ENCODE measurements at places on chromosomes 4 and X.

DNA sequence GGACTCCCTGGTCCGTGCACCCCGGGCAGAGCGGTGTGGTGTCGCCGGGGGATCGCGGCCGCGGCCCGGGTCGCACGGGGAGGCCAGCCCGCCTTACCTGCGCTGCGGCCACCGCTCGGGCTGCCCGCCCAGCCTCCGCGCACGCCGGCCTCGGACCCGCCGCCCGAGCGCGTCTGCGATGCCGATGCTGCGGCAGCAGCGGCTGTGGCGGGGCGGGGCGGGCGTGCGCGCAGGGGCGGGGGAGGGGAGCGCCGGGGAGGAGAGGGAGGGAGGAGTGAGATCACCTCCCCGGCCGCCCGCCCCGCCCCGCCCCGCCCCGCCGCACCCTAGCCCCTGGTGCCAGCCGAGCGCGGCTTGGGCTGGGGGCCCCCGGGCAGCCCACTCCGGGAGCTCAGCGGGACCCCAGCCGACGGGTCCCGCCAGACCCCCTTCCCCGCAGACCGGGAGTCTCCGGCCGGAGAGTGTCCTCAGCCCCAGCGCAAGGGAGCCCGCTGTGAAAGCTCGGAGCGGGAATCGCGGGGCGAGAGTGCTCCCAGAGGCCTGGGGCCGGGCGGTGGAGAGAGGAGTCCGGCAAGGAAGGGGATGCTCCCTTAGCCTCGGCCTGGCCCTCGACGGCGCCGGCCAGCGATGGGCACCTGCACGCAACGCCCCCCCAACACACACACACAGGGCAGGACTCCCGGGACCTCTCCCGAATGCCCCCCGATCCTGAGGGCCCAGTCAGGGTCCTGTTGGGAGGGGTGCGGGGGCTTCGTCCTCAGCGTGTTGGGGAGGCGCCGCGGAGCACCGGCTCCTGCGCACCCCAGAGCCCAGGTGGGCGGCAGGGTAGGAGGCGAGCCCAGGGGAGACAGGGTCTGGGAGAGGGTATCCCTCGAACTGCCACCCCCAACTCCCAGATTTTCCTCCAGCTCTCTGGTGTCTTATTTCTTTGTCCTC is at the start of gene L1CAM:
L1CAM (minus strand) TSS at position 206 of the 936 bp plus-strand sequence. CDS start 10,337 bp downstream, outside the sequence.
- no peak for DNase-seq

DNA sequence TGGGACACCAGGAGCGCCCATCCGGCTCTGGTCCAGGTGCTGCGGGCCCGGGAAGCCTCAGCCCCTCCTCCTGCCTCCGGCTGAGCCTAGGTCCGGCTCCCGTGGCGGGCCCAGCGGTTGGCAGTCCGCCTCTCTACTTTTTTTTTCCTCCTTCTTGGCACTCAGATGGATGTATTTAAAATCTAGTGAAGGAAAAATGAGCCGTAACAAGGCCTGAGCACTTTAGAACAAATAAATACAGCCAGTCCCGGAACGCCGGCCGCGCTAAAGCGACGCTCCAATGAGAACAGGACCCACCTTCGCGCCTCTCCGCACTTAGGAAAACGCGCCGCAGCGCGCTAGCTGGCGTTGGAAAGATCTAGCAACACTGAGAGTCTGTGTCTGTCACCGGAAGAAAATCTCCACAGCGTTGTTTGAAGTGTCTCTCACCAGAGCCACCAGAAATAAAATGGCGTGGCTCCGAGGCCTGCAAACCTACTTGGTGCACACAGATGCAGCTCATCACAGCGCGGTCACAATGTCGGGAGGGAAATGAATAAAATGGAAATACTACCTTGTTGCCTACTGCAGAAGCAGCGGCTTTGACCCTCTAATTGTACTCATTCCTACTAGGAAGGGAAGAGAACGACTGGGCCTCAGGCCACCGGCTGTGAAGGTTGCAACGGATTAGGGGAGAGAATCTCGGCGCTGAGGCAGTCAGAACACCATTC is 4.7 kb downstream of the NEUROG2 start:
- DNase-seq = no peak

DNA sequence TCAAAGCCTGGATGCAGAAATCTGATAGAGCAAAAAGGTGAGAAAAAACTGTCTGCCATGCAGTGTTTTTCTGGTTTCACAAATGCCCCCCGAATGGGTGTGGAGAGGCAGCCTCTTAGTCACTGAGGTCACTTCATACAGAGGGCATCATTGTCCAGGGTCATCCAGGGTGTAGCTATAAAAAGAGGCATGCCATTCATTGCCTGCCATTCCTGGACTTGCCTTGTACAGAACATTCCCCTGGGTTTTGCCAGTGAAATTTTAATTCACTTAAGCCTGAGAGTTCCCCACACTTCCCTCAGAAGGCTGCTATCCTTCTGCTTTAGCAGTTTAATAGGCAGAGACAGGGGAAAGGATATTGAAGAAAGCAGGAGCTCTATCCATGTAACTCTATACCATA is 230.3 kb downstream of the UNC5C start:
- no peak for DNase-seq

DNA sequence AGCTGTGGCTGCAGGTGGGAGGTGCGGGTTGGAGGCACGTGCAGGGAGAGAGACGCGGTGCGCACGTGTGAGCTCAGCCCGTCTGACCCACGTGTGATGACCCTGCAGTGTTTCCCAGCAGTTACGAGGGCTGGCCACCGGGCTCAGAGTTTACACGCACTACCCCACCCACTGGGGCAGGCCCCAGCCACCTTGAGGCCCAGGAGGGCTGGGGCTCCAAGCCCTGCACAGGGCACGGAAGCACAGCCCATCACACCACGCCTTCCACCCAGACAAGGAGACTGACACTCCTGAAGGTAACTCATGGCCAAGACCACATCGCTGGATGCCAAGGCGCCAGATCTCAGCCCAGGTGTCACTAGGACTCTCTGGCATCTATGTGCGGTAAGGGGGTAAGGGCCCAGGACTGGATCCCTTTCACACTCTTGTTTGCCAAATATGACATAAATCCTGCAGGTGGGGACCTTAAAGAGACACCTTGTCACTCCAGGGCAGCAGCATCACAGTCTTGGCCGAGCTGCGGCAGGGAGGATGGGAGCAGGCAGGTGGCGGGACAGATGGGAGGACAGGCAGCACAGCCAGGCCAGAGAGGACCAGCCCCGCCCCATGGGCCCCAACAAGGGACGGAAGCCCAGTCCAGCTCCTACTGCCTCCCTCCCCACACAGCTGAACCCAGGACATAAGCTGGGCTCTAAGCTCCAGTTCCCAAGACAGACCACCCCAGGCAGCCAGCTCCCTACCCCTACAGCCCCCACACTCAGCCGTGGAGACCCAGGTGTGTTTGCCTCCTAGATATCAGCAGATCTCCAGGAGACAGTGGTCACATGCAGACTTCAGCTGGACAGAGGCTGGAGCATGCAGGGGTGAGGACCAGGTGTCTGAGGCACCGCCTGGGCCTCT is 56.8 kb downstream of the ZFYVE28 start:
- DNase-seq = no peak

DNA sequence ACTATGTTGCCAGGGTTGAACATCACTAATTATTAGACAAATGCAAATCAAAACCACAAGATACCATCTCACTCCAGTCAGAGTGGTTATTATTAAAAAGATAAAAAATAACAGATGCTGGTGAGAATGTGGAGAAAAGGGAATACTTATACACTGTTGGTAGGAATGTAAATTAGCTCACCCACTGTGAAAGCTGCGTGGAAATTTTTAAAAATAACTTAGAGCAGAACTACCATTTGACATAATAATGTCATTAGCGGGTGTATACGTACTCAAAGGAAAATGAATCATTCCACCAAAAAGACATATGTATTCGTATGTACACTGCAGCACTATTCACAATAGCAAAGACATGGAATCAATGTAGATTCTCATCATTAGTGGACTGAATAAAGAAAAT is 48.6 kb upstream of the UGT2A1 start:
- no peak for DNase-seq

- no peak for DNase-seq
Measured at GRCh38 chr4:173539986-173540385, 10.0 kb upstream of the HAND2 start.

- DNase-seq = no peak
Measured at GRCh38 chrX:1601768-1602085, 10.3 kb downstream of the AKAP17A start.

- no peak for DNase-seq
Measured at GRCh38 chrX:626745-627509, 3.7 kb upstream of the SHOX start.

GRCh38 chr4:143335979-143336780 is 496 bp upstream of the GAB1 start:
- DNase-seq = peak; percentile 86

DNA sequence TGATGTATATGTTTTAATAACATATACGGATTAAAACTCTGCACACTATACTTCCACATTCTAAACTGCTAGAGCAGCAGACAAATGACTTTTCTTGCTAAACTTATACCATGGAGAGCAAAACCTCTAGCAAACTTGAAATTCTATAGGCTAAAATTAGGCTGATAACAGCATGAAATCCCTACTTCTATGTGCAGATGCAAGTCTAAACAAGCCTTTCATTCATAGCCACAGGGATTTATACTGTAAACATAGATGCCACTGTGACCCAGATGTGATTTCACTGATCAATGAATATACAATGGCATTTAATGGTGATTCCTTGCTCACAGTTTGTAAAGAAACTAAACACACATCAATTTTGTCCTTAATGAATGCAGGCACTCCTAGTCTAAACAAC is 151.0 kb downstream of the ANTXR2 start:
- DNase-seq = no peak

DNA sequence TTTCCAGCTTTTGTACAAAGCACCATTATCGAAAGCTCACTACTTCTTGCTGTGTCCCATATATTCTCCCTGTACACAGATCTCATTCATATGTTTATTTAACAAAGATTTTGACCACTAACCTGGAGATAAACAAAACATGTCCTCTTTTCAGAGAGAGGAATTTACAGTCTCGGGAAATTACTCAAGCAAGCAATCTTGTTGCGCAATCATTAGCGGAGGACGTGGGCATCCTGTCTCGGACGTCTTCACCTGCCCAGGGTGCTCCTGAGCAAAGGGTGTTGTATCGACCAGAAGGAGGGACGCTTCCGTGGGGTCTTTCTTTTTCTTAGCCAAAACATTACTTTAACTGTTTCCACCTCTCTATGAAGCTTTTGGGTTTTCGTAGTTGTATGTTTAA is 66.5 kb upstream of the CLCN4 start:
- no peak for DNase-seq

DNA sequence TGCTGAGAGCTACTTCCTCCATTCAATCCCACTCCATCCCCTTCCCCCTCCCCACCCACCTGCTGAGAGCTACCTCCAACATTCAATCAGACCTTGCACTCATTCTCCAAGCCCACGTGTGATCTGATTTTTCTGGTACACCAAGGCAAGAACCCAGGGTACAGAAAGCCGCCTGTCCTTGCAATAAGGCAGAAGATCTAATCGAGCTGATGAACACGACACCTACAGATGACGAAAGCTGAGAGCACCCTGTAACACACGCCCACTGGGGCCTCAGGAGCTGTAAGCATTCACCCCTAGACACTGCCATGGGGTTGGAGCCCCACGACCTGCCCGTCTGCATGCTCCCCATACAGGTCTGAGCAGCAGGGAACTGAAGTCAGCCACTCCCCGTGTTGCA is 58.3 kb downstream of the TRIML1 start:
- DNase-seq = no peak

DNA sequence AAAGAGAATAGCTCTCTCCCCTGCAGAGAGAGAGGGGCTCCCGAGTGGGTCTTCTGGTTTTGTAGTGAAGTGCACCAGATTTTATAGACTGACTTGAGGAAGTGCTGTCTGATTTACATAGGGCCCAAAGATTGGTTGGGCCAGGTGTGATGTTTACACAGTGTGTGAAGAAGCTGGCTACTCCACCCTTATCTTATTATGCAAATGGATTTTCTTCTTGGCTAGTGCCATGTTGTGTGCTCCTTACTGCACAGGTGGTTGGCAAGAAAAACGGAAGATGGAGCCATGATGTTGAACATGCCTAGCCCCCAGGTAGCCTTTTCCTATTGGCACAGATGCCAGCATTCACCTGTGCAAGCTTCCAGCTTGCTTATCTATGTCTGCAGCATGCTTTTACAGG is 112.4 kb upstream of the ARHGAP24 start:
- no peak for DNase-seq

DNA sequence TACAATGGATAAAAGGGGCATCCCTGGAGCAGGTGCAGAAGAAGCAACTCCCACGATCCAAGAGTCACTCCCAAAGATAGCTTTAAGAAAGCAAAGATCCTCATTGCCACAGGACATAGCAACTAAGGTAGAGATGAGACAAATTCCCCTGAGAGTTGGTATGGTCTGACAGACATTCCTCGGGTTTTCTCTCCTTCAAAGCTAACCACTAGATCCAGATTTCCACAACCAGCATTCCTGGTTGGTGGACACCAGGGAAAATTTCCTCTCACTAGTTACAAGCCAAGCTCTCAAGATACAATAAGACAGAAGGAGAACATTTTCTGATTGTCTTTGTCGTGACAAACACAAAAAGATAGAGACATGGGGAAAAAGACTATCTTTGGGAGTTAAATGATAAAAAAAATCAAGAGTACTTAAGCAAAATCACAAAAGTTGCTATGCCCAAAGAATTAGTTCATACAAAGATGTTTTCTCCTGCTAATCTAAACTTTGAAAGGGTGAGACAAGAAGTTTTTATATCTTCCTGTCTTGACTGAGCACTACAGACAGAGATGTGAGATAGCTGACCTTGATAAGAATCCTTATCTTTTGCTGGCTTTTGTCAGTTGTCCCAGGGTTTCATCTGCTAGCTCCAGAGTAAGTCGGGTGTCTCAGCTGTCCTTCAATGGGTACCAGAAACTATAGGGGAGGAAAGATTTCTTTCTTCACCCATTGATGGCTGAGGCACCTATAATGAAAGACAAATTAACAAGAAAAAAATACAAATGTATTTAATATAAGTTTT is 200.5 kb downstream of the CENPC start:
- no peak for DNase-seq

- DNase-seq = peak; percentile 2
Measured at GRCh38 chrX:145190801-145191389, 56.4 kb upstream of the SPANXN1 start.

DNA sequence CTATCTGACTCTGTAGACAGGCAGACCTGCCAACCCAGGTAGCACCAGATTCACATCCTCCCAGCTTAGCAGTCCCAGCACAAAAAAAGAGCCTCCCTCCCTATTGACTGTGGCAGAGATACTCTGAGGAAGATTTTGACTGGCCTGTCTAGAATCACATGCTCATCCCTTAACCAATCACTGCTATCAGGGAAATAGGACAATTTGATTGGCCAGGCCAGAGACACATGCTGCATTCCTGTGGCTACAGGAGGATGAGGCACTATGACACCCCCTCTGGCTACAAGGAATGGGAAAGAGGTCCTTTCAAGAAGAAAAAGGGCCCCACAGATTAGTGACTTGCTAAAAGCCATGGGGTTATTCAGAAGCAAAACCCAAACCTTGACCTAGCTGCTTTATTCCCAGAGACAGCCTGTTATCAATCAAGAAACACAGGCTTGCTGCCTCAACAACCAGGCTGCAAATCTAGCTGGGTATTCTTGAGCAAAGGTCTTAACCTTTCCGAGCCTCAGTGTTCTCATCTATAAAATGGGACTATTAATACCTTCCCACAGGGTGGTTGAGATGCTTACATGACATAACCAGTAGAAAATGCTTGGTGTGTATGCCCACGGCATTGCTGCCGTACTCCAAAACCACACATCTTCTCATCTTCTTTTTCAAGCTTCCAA is 147.6 kb downstream of the BCOR start:
- no peak for DNase-seq

Measured in forelimb muscle (tissue), 1 donor.